ENCODE measurements at places on chromosomes 1 and 21.
A peak's percentile ranks its signal among the peaks of the same experiment; 100 is the strongest.

- DNase-seq: no peak
Observed at GRCh38 chr1:214717351-214717750, 114.4 kb downstream of the CENPF start.

DNA sequence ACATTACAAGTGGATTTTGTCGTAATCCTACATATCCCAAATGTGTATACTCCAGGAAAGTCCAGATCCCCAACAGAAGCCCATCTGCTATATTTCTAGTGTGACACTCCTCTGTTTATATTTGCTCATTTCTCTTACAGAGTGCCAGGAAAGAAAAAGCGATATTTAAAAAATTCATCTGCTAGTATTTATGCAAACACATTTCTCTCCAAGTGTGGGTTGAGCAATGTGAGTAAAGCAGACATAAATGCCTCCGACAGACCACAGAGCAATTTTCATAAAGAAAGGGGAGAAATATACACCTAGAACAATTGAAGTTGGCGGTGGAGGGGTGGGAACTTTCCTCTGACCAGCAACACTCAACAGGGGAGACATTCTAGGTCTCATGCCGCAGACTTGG is 22.2 kb upstream of the RAP1A start:
- no peak for DNase-seq

DNA sequence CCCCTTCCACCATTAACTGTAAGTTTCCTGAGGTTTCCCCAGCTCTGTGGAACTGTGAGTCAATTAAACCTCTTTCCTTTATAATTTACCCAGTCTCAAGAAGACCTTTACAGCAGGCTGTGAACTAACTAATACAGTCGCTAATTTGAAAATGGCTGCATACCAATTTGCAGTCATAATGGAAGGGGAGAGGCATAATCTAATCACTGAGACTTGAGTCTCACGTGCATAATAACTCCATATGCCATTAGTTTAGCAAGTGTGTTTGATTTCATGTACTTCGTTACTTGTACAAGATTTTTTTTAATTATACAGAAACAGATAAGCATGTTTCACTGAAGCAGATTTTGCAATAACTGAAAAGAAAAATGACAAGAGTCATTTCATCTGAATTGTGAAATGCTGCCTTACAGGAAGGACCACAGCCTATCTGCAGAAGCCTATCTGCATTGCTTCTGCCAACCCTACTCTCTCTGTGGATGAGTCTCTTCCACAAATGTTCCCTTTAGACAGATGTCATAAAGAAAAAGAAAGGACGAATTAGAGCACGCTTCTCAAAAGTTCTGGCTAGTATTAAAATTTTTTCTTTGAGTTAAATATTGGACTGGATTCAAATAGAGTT is 99.1 kb downstream of the PTGER3 start:
- DNase-seq: no peak

- DNase-seq: no peak
Observed at GRCh38 chr1:164518692-164519332, 40.2 kb upstream of the PBX1 start.

- peak; percentile 22 for DNase-seq
Observed at GRCh38 chr1:52403566-52404115, 582 bp downstream of the ORC1 start.

DNA sequence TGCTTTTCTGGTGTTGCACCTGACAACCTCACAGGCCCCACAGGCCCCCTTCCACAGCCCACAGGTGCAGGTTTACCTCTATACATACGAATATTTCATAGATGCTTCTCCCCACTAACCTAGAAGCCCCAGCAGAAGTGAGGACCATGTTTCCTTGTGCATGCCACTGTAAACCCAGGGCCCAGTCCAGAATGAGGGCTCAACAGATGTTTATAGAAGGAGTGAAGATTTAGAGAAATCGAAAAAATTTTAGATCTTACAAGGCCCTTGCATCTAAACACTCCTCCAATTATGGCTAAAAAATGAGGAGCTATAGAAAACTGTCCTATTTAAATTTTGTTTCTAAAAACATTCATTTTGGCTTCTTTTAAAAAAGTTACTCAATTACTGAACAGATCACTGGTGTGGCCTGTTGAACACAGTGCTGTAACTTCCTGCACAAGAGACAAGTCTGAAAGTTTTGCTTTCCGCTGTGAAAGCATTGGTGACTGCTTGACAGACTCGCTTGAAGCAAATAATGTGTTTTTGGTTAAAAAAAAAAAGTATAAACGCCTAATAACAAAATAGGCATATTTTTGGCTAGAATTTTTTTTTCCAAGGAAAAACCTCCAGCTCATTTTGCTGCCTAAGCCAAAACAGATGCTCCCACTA is 1.2 kb downstream of the ABCB10 start:
- no peak for DNase-seq

DNA sequence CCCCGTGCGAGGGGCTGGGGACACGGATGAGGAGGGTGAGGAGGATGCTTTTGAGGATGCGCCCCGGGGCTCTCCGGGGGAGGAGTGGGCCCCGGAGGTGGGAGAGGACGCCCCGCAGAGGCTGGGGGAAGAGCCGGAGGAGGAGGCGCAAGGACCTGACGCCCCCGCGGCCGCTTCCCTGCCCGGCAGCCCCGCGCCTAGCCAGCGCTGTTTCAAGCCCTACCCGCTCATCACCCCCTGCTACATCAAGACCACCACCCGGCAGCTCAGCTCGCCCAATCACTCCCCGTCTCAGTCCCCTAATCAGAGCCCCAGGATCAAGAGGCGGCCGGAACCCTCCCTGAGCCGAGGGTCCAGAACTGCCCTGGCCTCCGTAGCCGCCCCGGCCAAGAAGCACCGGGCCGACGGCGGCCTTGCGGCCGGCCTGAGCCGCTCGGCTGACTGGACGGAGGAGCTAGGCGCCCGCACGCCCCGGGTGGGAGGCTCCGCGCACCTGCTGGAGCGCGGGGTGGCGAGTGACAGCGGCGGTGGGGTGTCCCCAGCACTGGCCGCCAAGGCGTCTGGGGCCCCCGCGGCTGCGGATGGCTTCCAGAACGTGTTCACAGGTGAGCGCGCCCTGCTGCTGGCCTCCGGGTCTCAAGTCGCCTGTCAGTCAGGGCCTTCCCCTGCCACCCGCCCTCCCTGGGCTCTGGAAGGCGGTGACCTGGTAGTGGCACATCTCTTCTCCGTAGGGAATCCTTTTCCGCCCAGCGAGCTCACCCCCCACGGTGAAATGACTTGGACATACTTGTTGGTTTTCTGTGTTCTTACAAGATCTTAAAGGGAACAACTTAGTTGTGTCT is 1.7 kb downstream of the FMN2 start:
- DNase-seq: no peak

- no peak for DNase-seq
Observed at GRCh38 chr1:56432166-56432971, 147.0 kb downstream of the PLPP3 start.

DNA sequence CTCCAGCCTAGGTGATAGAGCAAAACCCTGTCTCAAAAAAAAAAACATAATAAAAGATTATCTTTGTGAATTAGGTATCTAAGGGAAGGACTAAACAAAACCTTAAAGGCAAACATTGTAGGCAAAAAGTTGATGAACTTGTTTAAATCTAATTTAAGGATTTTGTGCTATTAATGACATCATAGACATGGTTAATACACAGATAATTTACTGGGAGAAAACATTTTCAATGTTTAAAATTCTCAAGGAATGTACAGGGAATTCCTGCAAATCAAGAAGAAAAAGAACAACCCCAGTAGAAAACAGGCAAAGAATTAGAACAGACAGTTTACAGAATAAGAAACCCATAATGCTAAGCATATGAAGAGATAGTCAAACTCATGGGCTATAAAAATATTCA is 47.6 kb downstream of the ST3GAL3 start:
- no peak for DNase-seq

GRCh38 chr1:245085508-245086095 is 69.2 kb upstream of the KIF26B start:
- DNase-seq: no peak

DNA sequence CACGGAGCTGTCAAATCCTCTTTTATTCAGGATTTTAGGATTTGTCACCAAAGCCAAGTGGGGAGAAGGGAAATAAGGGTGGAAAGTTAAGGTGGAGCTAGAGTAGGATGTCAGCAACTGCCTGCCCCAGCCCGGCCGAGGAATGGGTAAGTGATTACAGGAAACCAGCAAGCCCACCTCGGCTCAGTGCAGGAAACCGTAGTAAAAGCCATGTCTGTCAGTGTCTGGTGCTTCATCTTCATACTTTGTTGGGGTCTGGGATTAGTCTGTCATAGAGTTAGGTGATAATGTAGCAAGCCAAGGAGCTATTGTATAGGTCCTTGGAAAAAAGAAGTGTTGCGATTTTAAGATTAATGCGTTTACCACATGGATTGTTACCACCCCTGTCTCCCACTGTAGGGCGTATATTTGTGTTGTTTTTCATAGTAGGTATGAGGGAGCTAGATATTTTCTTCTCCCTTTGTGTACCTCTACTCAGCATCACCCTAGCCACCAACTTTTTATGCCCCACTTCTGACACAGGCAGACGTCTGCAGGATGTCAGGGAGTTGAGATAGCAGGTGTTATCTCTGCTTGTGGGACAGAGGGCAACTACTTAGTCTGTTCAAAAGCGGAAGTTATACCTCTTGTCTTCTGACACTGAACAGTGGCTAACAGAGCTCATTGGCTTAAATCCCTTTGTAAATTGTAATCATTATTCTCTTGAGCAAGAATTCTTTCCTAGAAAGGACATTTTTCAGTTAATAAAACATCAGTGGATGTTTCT is 253.7 kb downstream of the HHAT start:
- no peak for DNase-seq

DNA sequence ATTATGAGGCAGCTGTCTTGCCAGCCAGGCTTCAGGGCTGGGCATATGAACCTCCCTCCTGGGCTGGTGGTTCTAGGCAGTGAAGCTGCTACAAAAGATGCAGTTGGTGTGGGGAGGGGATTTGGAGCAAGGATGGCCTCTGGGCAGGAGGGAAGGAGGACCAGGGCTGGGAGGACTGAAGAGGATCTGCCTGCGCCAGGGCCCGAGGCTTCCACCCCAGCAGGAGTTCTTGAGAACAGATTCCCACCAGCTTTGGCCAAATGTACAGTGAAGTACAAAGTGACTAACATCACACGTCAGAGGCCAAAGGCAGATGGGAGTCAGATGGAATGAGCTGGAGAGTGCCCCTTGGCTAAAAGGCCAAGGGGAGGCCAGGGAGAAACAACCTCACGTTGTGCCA is 62.4 kb downstream of the DDX20 start:
- no peak for DNase-seq

DNA sequence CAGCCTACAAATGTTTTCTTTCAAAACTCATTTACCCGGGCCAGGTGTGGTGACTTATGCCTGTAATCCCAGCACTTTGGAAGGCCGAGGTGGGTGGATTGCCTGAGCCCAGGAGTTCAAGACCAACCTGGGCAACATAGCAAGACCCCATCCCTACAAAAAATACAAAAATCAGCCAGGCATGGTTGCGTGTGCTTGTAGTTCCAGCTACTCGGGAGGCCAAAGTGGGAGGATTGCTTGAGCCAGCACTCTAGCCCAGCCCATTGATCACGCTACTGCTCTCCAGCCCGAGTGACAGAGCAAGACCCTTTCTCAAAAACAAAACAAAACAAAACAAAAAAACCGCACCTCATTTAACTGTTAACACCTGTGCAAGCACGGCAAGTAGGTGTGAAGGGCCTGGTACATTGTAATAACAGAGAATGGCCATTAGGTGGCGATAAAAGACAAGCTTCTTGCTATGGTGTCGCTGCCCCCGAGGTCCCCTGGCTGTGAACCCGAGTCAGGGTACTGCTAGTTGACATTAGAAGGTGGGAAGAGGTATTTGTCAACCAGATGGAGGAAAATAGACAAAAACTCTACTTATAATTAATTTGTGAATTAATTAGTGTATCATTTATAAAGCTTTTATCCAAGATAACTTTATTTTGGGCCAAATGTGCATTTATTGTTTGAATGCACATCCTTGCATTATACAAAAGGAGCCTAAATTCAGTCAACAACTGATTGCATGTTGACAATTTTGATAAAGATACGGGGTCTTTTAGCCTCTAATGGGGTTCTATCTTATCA is 66.5 kb downstream of the SH3BGR start:
- peak; percentile 52 for DNase-seq

DNA sequence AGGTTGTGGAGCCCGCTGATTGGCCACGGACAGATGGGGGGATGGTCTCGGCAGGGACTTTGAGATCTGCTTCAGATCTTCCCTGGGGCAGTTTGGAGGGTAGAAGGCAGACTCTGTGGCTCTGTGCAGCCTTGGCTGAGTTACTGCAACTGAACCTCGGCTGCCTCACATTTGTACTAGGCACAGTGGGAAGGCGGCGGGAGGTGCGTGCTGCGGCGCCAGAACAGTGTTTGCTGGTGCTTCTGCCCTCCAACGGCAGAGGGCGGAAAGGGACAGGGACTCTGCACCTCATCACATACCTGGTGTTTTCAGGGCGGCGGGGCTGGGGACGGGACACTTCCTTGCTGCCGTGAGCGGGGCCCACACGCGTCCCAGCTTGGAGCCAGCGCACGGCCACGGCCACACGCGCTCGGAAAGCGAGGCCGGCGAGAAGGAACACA is 26.2 kb downstream of the SLC66A1 start:
- DNase-seq: no peak

- DNase-seq: no peak
Observed at GRCh38 chr1:69315823-69316222, 251.9 kb upstream of the LRRC7 start.

DNA sequence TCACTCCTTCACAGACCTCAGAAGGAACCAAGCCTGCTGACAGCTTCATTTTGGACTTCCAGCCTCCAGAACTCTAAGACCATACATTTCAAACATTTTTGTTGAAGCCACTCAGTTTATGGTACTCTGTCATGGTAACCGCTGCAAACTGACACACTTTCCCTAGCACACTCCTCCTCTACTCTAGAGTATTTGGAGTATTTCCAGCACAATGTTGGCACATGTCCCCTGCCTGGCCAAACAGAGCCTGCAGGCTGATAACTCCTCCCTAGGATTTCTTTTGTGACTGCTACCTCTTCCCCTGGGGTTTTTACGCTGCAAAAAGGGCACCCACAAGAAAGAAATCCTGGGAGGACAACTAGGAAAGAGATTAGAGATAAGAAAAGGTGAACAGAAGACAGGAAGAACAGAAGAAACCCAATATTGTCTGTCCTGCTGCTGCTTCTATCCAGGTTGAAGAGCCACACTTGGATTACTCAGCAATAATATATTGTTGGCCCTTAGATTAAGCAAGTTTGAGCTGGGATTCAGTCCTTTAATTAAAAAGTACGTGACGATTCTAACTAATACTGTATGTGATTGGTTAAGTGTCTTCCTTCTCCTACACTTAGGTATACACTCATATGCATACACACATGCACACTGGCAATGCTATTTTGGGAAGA is 844.1 kb downstream of the LTN1 start:
- no peak for DNase-seq

GRCh38 chr1:59388191-59388590 is 91.3 kb downstream of the FGGY start:
- DNase-seq: no peak

DNA sequence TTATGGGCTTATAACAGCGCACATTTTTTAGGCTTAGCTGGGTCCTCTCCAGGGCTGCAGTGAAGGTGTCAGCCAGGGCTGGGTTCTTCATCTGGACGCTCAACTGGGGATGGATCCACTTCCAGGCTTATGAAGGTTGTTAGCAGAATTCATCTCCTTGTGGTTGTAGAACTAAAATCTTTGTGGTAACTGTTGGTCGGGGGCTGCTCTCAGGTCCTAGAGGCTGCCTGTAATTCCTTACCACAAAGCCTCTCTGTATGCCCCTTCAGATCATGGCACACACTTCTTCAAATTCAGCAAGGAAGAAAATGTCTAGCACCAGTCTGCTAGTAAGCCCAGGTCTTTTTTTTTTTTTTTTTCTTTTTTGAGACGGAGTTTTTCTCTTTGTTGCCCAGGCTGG is 40.9 kb upstream of the EPS8L3 start:
- no peak for DNase-seq

All from GM18507 (cell line).